ENCODE measurements at places on chromosomes 1 and 21. TPM values are rescaled to one million over a fixed set of nuclear protein-coding genes. Genes with fewer than 3 reads are reported as not detected.

The AHDC1 gene
- total RNA-seq: 13.3 TPM

The SLC30A10 gene
- total RNA-seq: not detected

The LHX4 gene
- total RNA-seq: not detected

The PEA15 gene
- 49.4 TPM for total RNA-seq

The CALML6 gene
- total RNA-seq: 1.7 TPM

The ZNF593OS gene
- not detected for total RNA-seq

The FCRL2 gene
- total RNA-seq: not detected

The FDPS gene
- 319 TPM for total RNA-seq

The HMGCS2 gene
- total RNA-seq: not detected

The FAM3B gene
- not detected for total RNA-seq

DNA sequence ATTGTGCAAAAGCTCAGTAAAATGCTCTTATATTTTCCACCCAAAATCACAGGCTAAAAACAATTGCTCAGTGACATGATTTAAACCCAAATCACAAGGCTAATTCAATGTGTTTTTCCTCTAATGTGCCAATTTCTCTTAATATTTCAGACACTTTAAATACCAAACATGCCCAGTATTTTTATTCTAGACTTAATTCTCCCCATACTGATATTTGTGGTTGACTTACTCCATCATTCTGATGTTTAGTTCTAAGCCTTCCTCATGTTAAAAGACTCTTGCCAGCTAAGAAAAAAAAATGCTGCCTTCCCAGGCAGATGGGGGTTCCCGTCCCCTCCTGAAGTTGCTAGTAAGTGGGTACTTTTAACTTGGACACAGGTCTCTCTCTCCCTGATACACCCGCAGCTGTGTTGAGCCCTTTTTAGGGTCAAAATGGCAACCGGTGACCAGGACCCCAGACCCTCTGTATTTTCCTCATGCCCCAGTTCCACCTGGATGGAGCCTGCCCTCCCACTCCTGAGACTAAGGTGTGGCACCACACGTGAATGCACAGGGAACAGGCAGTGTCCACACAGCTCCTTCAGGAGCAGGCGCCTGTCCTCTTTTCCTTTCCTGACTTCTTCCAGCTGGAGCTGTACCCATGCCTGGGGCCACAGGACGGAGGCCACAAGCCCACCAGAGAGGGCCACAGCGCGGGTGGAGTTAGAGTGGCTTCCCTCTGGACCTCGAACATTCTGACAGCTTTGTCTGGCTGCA lies 118.9 kb downstream of the RIPK4 start:
- no peak for ATAC-seq

- no peak for ATAC-seq
Measured at GRCh38 chr1:20589331-20590278, 708 bp downstream of the CDA start.

- ATAC-seq: peak; percentile 5
Measured at GRCh38 chr1:68497358-68497698, 446 bp upstream of the DEPDC1 start.

GRCh38 chr1:20178634-20179370 lies 7.1 kb upstream of the UBXN10 start:
- ATAC-seq: no peak

- ATAC-seq: no peak
Measured at GRCh38 chr1:20404466-20404865, 81.5 kb downstream of the CAMK2N1 start.

- ATAC-seq: no peak
Measured at GRCh38 chr1:65170511-65171142, 22.6 kb downstream of the AK4 start.

DNA sequence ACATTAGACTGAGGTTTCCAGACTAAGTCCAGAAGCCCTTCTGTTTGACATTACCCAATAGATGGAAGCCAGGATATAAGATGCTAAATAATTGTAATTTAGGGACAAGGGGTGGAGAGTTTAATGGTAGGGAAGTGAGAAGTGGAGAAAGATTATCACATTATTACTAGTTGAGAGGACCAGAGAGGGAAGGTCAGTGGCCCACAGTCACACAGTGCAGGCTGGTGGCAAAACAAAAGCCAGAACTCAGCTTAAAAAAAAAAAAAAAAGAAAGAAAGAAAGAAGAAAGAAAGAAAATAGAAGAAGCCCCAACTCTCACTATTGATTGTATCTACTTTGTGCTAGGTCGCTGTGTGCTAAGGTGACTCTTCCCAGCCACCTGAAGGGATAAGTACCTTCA lies 41.6 kb upstream of the WNT4 start:
- ATAC-seq: no peak

DNA sequence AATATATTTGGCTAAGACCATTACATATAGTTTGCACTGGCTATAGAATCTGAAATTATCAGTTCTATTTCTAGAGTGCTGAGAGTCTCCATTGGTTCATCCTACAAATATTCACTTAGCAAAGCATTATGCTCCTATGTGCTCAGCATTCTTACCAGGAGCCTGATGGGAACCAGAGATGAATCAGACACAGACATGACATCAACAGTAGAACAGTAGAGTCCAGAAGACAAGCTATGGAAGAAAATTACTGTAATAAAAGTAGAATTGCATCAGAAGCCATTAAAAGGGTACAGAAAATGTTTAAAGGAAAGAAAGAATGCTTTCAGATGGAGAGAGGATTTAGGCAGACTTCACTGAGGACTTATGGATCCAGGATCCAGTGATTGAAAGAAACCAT lies 271.7 kb upstream of the SNX7 start:
- ATAC-seq: no peak

DNA sequence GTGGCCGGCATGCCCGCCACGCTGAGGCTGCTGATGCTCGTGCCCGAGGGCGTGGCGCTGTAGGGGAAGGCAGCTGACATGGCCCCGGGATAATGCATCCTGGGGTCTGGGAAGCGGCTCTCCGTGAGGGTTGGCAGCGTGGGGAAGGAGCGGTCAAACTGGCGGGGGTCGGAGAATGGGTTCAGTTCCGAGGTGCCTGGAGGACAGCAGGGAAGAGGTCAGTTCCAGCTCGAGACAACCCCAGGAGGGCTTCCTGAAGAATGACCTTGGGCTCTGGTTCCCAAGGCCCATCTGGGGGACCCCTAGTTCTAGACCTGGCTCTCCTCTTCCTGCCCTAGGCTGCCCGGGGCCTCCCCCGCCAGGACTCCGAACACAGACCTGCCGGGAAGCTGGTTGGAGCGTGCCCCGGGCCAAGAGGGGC lies 27.6 kb downstream of the RUNX3 start:
- ATAC-seq: no peak

- no peak for ATAC-seq
Measured at GRCh38 chr1:179167418-179167777, 62.1 kb downstream of the ABL2 start.

- no peak for ATAC-seq
Measured at GRCh38 chr1:168829876-168830275, 100.9 kb upstream of the DPT start.

- peak; percentile 50 for ATAC-seq
Measured at GRCh38 chr1:101257500-101258325, 20.9 kb downstream of the S1PR1 start.

Measured in activated T-helper 17 cell treated with anti-CD3 and anti-CD28 coated beads, Interleukin-2, amount 50 U/mL, for 72 hours (primary cell).